ENCODE measurements at places on chromosomes 2 and 18. TPM values are rescaled to one million over a fixed set of nuclear protein-coding genes. Genes with fewer than 3 reads are reported as not detected.

CCBE1 gene
- total RNA-seq = 1.2 TPM

ADRA2B gene
- not detected for total RNA-seq

IL1RL2 gene
- total RNA-seq = under 0.01 TPM

ALK gene
- not detected for total RNA-seq

CCDC150 gene
- total RNA-seq = 9.1 TPM

DYNAP gene
- not detected for total RNA-seq

GPR45 gene
- not detected for total RNA-seq

TRABD2A gene
- 1.1 TPM for total RNA-seq

DRC1 gene
- not detected for total RNA-seq

AQP12A gene
- not detected for total RNA-seq

MARCO gene
- not detected for total RNA-seq

SNTG2 gene
- total RNA-seq = not detected

MARCHF7 gene
- 172 TPM for total RNA-seq

ADAM23 gene
- 9.6 TPM for total RNA-seq

POU3F3 gene
- not detected for total RNA-seq

FBXO41 gene
- 0.46 TPM for total RNA-seq

LRRC30 gene
- total RNA-seq = not detected

PAIP2B gene
- 0.32 TPM for total RNA-seq

DNAH7 gene
- total RNA-seq = under 0.01 TPM

IMMT gene
- 67.5 TPM for total RNA-seq

SGPP2 gene
- not detected for total RNA-seq

VAPA gene
- total RNA-seq = 219 TPM

GKN2 gene
- not detected for total RNA-seq

NXPH2 gene
- 0.32 TPM for total RNA-seq

PROKR1 gene
- not detected for total RNA-seq

SLC14A1 gene
- 1.5 TPM for total RNA-seq

MEP1B gene
- total RNA-seq = not detected

CTAGE1 gene
- not detected for total RNA-seq

ANKRD39 gene
- total RNA-seq = 9.1 TPM
